ENCODE measurements at places on chromosomes 6 and 20.
A peak's percentile ranks its signal among the peaks of the same experiment; 100 is the strongest.

- DNase-seq, result no peak
Measured at GRCh38 chr6:56793938-56794337, 151.2 kb upstream of the DST start.

DNA sequence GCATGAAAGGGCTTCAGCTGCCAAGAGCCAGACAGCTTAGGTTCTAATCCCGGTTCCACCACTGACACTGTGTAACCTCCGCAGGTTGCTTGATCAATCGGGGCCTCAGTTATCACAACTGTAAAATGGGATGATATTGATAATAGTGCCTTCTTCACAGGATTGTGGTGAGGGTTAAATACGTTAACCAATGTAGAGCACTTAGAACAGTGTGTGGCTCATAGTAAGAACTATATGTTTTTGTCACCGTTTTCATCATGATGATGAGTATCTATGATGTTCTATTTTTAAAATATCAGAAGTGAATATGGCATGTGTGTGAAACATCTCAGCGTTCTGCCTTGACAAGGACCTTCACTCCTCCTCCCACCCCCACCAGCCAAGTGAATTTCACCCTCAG is 10.3 kb upstream of the MAPK13 start:
- no peak for DNase-seq

DNA sequence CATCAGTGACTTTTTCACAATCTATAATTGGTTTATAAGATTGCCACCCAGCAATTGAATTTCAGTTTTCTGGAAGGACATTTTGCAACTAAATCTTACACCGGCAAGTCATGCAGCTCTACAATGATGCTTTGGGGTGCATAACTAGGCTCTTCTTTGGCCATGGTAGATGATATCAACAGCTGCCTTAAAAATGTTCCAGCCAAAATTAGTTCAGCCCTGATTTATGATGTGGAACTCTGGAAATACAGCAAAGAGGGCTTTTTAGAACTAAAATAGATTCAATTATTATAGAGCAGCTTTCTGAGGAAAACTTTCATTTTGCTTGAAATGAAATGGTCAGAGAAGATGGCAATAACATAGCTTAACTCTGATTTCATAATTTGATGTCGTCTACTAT is 18.4 kb upstream of the MCM9 start:
- DNase-seq, result no peak

DNA sequence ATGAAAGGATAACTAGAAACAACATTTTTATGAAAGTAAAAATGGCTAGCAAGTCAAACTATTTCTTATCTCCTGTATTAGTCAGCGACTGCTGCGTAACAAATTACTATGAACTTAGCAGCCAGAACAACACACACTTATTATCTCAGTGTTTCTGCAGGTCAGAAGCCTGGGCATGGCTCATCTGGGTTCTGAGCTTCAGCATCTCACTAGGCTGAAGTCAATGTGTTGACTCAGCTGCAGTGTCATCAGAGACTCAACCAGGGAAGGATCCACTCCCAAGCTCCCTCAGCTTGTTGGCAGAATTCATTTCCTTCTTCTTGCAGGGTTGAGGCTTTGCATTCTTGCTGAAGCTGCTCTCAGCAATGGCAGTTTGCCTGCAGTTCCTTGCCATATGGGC is 33.2 kb upstream of the IGF2R start:
- no peak for DNase-seq

DNA sequence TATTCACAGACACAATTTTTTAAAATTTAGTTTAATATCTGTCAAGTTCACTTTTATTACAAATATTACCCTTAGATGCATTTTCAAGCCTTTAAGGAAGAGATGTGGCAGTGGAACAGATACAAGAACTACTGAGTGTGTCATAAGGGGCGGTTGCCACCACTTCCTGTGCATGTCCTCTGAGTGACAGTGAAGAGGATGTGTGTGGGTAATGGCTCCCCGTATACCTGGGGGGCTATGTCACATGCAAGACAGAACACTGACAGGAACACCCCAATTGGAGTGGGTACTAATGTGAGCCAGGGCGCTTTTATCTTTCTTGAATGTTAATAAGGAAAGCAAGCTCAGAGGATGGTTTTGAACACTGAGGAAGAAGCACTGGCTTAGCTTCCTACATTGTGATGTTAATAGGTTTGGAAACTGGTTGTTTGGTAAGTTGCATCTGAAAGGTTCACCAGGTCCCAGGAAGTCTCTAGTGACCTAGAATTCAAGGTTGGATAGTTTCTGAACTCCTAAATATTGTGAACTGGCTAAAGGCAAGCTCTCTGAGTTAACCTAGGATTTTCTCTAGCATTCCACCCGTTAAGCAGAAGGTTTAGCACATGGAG is 83.4 kb upstream of the ASF1A start:
- DNase-seq, result peak; percentile 80

Data from T-cell (primary cell).